Stimulated activated naive CD4-positive, alpha-beta T cell treated with Interleukin-2 at 50 U/mL for 16 hours (primary cell): ENCODE measurements at places on chromosomes 16 and 17.

DNA sequence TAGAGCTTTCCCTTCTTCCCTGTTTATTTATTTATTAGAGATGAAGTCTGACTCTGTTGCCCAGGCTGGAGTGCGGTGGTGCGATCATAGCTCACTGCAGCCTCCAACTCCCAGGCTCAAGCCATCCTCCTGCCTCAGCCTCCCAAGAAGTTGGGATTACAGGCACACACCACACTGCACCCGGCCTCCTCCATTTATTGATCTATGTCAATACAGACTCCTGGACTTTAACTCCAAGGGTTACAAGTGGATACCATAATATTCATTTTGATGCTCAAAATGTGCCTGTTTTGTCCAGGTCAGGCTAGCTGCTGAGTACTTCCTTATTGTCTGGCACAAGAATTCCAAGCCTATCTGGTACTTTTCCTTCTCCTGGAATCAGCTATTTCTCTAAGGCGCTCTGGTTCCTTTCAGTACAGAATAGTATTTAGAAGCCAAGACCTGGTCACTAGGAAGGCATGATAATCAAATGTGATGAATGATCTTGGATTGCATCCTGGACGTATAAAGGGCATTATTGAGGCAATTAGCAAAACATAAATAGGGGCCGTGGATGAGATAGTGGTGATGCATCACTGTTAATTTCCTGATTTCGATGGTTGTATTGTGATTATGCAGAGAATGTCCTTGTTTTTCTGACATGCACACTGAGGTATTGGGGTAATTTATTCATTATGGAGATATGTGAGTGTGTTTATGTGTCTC, 21.7 kb downstream of the IL4R start:
- DNase-seq, result no peak

GRCh38 chr16:84648595-84649510, 542 bp downstream of the KLHL36 start:
- DNase-seq, result peak; percentile 35

GRCh38 chr17:69854225-69854780, 220.7 kb upstream of the KCNJ16 start:
- no peak for DNase-seq

- DNase-seq, result no peak
Measured at GRCh38 chr17:14772776-14773175, 471.9 kb downstream of the HS3ST3B1 start.

DNA sequence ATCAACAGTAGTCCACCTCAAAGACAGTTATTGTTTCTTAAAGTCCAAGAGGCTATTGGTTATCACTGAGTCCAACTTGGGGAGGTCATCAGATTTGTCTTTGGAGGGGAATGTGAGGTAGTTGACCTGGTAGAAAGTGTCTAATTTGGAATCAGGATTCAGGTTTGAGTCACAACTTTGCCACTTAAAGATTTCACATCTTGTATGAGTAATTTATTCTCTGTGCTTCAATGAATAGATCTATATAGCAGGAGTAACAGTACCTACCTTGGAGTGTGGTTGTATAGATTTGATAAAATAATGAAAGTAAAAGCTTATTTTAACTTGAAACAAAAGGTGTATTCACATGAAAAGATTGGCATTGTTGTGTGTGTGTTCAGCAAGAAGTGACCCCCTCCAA, 119.3 kb upstream of the TBX2 start:
- DNase-seq, result no peak
